ENCODE measurements at places on chromosomes 6 and 20.

- DNase-seq: no peak
These were observed 149.4 kb upstream of the SNX9 start for GRCh38 chr6:157673596-157673995.

DNA sequence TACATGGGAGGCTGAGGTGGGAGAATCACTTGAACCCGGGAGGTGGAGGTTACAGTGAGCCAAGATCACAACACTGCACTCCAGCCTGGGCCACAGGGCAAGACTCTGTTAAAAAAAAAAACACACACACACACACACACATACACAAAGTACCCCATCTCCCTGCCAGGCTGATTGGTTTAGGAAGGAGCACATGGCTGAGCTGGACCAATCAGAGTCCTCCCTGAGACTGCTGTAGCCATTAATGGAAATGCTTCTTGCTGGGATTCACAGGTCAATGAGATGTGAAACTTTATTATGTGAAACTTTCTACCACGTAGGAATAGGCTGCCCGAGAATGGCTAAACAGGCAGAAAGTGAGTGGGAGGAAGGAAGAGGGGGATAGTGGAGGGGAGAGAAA is 2.9 kb downstream of the TREM1 start:
- DNase-seq: no peak

DNA sequence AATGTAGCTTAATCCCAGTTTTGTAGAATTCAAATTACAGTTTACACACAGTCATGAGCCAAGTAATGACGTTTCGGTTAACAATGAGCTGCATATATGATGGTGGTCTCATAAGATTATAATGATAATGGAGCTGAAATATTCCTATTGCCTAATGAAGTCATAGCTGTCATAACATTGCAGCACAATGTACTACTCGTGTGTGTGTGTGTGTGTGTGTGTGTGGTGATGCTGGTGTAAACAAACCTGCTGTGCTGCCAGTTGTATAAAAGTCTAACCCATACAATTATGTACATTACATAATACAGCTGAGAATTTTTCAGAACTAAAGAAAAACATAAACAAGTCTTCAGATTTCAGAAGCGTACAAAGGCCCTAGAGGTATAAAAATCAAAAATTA is 66.7 kb upstream of the ARID1B start:
- no peak for DNase-seq

GRCh38 chr6:44868335-44868668 is 459.8 kb upstream of the RUNX2 start:
- no peak for DNase-seq

- DNase-seq: no peak
These were observed 209.9 kb downstream of the ALDH8A1 start for GRCh38 chr6:134740027-134740373.

DNA sequence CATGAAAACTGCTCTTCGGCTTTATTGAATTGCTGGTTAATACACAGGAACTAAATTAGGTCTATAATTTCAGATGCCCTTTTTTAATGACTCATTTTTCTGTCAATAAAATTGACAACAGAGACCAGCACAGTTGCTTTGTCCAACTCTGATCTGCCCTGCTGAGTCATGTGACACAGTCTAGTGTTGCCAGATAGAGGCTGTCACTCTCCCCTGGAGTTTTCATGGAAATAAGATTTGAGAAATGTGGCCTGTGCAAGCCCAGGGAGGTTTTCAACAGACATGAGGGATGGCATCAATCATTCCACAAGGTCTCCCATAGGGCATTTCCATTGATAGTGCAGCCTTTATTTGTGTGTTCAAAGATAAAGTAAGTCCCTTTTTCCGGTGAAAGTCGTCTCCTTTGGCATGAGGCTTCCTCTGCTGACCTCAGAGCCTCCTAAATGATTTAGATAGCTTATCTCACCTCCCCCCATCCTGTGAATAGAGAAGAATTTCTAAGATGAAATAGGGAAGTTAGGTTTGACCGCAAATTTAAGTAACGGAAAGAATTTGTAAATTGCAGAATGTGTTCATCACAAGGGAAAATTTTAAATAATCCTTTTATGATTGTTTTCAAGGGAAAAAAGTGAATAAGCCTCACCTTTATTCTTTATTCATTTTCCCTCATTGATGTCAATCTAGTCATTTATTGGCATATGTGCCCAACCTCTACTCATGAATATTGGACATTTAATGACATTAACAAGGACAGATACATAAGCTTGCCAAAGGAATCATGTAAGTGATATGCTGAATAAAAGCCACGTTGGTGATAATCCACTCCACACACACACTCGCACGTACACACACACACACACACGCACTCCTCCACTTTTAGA is 277.7 kb downstream of the ADGB start:
- DNase-seq: no peak

DNA sequence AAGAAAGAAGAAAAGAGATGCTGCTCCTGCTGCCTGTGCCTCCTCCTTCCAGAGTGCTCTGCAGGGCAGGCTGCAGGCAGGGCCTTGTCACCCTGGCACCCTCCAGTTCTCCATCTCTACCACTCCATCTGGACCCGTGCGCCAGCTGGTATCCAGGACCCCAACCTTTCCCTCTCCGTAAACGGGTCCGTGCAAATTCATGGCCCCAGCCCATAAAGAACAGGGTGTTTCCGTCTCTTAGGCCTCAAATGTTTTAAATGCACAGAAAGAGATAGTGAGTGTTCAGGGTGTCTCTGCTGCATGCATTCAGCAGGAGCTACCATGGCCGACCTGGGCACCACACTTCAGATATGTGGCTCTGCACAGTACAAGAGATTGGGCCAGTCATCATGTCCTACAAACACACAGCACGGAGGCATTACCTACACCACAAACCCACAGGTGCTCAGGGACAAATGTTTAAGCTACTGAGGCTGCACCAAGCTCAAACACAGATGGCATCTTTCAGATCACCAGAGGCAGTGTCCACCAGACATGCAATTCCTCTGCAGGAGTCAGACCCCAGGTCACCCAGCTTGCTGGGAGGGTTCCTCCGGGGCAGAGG is 258.1 kb downstream of the DLL1 start:
- DNase-seq: no peak

- no peak for DNase-seq
These were observed 13.9 kb downstream of the JAG1 start for GRCh38 chr20:10659651-10660601.

DNA sequence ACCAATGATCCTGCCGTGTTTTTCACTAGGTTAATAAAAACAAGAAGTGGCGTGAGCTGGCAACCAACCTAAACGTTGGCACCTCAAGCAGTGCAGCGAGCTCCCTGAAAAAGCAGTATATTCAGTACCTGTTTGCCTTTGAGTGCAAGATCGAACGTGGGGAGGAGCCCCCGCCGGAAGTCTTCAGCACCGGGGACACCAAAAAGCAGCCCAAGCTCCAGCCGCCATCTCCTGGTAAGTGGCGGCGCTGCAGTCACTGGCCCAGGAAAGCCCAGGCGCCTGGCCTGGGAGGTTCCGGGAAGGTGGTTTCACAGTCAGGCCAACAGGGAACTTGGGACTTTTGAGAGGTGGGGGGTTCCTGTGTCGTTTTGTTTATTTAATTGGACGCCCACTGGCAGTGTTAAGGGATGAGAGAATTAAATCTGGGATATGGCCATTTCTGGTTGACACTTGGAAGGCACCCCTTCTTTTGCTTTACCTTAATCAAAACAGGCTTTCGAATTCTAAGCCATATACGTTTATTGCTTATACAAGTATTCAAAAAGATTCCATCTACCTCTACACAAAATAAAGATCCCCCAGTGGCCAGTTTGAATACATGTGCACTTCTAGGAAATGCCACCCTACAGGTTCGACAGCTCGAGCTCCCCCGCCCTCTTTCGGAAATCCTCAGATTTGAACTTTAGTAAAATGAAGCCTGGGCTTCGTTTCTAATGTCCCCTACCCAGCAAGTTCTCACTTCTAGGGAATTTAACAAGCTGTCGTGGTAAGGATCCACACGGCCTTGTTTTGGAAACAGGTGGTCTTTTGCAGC is 138.9 kb downstream of the TMEM242 start:
- no peak for DNase-seq

DNA sequence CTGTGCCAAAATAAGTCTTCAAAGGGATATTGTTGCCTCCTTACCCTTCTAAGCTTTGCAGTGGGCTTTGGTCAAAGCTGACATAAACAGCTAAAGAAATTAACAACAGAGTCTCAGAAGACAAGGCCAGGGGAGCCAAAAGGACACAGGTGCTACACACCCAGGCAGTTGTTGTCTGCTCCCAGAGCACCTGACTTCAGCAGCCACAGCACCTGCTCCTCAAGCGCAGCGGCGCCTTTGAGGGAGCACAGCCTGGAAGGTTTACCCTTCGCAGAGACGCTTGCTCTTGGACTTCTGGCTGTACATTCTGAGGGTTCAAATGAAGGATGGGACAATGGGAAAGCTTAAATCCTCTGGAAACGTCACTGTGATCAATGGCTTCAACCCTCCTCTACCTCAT is 16.6 kb downstream of the B4GALT5 start:
- DNase-seq: no peak

DNA sequence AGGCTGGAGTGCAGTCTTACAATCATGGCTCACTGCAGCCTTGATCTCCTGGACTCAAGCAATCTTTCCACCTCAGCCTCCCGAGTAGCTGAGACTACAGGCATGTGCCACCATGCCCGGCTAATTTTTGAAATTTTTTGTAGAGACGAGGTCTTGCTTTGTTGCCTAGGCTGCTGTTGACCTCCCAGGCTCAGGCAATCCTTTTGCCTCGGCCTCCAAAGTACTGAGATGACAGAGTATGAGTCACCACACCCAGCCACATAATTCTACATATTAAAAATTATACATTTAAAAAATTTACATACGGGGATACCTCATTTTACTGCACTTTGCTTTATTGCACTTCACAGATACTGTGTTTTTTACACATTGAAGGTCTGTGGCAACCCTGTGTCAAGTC is 115.1 kb downstream of the MAN1A1 start:
- no peak for DNase-seq

DNA sequence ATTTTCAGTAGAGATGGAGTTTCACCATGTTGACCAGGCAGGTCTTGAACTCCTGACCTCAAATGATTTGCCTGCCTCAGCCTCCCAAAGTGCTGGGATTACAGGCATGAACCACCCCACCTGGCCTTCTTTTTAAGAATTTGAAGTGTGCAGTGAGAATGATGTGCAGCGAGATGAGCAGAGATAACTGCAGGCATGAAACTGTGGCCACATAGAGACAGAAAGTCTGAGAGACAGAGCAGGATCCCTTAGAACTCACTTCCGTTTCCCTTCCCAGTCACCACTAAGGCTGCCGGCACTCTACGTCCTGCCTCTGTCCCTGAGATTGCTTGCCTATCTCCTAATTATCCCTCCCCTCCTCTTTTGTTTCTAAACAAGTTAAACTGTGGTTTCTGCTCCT is 27.2 kb downstream of the IL22RA2 start:
- DNase-seq: no peak

GRCh38 chr6:28607990-28608389 is 82.3 kb downstream of the GPX5 start:
- DNase-seq: no peak

- DNase-seq: peak; percentile 56
These were observed 175.2 kb downstream of the ZMYND8 start for GRCh38 chr20:47181056-47181862.

- no peak for DNase-seq
These were observed 136.1 kb downstream of the PDSS2 start for GRCh38 chr6:107323133-107323785.

DNA sequence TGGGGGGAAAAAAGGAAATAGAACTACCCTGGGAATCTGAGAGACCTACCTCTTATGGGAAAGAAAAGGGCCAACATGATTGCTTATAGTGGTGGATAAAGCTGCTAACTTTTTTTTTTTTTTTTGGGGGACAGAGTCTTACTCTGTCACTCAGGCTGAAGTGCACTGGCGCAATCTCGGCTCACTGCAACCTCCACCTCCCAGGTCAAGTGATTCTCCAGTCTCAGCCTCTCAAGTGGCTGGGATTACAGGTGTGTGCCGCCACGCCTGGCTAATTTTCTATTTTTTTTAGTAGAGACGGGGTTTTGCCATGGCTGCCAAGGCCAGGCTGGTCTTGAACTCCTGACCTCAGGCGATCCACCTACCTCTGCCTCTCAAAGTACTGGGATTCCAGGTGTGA is 39.5 kb upstream of the TBC1D22B start:
- no peak for DNase-seq

DNA sequence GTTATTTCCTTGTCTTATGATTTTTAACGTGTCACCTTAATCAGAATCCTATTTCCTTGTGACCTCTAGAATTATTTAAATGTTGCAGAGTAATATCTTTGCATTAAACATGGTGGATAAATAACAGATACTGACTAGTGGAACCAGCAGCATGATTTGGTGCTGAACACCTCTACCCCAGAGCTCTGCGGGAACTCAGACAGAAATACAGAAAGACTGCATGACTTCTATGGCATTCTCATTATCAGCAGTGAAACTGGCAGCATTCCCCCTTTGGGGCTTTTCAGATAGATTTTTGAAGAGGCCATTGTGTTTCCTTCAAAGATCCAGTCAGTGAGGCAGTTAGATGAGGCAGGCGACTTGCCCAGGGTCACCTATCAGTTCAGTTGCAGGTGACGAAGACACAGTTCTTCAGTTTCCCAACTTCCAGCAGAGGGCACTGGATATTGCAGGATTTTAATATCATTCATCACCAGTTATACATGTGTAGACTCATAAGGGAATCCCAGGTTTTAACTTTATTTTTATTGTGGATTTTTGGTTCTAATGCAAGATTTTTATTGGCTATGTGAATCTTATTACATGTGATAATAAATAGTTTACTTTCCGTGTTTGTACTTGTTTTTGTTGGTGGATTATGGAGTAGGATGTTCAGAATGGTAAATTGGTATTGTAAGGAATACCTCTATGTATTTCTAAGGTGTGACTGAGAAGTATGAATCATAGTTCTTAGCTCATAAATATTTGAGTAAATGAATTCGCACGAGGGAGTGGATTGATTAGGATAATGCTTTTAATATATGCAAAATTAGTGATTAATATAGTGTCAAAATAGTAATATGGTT is 81.3 kb downstream of the AFDN start:
- no peak for DNase-seq

DNA sequence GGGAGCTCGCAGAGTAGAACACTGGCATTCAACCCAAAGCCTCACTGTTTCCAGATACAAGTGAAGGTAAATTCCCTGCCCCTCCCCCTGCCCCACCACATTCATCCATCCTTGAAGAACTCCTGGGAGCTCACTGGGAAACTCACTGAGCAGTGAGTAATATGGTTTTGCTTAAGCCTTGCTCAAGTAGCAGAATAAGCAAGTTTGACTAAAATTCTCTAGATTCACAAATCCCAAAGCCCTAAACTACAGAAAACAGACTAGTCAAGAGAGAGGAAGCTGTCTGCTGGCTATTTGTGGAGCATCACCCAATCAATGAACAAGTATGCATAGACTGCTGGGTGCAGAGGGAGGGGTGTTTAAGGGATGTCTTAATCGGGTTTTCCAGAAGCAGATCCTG is 82.1 kb downstream of the UNC5CL start:
- DNase-seq: no peak

GRCh38 chr6:117817499-117817898 is 89.6 kb upstream of the SLC35F1 start:
- DNase-seq: no peak

GRCh38 chr6:15981956-15982355 is 146.9 kb upstream of the MYLIP start:
- no peak for DNase-seq

GRCh38 chr6:139145661-139146060 is 10.8 kb downstream of the HECA start:
- no peak for DNase-seq

Data from epithelial cell of prostate (primary cell).